ENCODE measurements at places on chromosomes 4 and X.

DNA sequence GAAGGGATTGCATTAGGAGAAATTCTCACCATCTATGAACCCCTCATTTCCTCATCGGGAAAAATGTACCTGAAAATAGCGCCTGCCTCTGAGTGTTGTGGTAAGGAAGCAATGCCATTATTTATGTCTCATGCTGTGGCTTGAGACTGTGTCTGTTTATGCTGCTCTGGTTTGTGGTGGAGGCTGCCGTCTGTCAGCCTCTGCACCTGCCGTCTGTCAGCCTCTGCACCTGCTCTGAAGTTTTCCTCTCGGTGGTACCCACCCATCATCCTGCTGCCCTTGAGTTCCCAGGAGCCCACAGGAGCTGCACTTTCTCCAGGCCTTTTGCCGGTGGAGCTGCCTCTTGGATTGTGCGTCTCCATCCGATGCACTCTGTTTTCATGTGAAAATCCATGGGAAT lies 68.5 kb upstream of the PPP2R3B start:
- DNase-seq = no peak

DNA sequence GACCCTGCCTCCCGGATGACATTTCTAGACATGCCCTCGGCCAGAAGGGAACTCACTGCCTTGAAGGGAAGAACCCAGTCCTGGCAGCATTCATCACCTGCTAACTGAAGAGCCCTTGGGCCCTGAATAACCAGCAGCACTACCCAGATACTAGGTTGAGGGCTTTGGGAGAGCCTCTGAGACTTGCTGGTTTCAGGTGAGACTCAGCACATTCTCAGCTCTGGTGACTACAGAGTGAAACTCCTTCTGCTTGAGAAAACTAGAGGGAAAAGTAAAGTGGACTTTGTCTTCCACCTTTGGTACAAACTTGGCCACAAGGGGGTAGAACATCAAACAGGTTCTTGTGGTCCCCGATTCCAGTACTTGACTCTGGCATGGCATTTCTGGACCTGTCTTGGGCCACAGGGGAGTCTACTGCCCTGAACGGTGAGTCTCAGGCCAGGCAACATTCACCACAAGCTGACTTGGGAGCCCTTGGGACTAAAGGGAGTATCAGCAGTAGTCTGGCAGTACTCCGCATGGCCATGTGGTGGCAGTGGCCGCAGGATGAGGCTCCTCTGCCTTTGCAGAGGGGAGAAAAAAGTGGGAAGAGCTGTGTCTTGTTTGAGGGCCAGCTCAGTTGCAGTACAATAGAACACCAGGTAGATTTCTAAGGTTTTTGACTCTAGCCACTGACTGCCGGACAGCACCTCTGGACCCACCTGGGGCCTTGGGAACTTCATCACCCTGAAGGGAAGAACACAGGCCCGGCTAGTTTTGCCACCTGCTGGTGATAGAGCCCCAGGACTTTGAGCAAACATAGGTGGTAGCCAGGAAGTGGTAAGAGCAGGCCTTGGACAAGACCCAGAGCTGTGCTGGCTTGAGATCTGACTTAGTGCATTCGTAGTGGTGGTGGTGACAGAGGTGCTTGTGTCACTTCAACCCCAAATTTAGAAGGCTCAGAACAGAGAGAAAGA lies 414.8 kb downstream of the OPHN1 start:
- DNase-seq = no peak

- no peak for DNase-seq
These were observed 204.2 kb upstream of the CASK start for GRCh38 chrX:42127563-42127962.

GRCh38 chrX:136745215-136746173 lies 35.2 kb downstream of the ARHGEF6 start:
- no peak for DNase-seq

DNA sequence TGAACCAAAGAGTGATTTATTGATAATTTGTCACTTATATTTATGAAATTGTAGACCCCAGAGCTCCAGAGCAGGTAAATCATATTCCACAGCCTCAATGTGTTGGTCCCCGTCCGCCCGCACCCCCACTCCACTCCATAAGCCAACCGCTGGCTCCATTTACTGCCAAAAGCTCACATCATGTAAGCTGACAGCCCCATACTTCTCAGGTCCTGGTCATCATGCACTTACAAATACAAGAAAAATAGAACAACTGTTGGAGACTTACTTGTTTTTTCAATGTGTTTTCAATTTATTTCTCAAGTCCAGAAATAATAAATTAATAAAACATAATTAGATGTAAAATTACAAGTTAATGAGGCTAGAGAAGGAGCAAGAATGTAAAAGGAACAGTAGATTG lies 235.7 kb upstream of the HAND2 start:
- no peak for DNase-seq

DNA sequence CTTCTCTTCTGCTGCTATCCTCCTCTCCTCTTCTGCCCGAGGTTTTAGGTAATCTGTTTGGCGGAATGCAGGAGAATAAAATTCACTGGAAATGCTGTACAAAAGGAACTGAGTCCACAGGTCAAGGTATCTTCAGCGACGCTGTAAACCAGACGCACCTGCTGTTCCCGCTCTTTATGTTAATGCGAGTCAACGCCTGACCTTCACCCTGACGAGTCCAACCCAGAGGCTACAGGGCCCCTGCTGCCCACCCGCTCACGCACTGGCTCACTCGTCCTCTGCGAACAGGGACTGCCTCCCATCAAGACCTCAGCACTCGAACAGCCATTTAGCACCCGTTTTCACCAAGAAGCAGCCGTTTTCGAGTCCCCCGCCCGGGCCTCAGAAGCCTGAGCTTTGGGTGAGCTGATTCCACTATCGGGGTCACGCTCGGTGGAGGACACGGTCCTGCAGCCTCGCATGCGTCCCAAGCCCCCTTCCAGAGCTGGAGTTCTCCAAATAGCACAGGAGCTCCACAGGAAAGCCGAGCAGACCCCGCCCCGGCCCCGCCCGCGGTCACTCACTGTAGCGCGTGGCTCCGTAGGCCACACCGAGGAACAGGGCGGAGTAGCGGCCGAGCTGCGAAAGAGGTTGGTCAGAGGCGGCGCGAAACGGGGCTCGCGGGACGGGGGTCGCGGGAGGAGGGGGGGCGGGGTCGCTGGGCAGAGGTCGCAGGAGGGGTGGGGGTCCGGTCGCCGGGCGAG lies 556 bp downstream of the ATP5ME start:
- no peak for DNase-seq

DNA sequence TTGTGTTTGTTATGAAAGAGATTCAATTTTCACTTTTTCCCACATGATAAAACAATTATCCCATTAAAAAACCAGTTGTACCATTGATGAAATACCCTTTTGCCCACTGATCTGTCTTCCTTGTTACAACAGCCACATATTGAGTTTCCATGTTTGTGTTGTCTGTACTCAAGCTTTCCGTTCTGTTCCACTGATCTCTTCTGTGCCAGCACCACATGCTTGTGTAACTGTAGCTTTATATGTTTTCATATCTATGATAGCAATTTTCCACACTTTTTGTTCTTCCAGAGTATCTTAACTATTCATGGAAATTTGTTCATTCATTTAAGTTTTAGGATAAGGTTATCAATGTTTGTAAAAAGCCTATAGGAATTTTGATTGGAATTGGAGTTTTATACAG lies 24.3 kb upstream of the RELL1 start:
- no peak for DNase-seq

DNA sequence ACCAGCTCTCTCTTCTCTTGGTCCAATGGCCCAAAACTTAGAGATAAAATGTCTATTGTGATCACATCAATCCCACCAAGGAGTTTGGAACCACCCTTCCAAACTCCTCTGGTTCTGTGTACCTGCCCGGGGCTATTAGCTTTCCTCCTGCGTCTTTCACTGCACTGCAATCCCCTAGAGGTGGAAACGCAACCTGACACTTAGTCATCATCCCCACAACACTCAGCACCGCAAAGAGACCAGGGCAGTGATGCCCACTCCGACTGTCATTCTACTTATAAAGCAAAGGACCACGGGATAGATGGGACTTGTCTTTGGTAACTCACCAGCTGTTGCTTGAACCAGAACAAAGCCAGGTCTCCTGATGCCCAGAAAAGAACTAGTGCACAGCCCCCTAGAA lies 22.0 kb downstream of the AFAP1 start:
- DNase-seq = no peak

DNA sequence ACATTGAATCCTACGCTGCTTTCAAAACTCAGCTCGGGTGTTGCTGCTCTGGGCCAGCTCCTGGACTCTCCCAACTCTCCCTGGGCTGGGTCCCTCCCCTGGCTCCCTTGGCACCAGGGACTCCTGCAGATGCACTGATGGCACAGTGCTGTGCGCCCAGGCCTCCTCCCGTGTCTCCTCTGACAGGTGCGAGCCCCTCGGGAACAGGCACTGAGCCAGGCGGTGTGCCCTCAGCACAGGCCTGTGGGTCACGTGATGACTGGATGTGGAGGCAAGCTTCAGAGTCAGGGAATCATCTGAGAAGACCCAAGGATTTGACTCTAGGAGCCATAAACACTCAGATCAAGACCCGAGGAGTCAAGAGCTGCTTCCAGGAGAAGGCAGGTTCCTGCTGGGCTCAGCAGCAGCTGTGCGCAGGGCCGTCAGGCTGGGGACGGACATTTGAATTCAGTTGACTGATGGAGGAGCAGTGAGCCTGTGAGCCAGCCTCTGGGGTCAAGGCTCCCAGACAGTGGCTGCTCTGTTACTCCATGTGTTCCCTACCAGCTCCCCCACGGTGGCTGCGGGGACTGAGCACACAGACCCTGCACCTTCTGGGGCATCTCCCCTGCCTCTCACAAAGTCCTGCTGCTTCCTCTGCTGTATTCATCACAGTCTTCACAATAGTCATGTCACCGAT lies 33.0 kb downstream of the NAT8L start:
- no peak for DNase-seq

DNA sequence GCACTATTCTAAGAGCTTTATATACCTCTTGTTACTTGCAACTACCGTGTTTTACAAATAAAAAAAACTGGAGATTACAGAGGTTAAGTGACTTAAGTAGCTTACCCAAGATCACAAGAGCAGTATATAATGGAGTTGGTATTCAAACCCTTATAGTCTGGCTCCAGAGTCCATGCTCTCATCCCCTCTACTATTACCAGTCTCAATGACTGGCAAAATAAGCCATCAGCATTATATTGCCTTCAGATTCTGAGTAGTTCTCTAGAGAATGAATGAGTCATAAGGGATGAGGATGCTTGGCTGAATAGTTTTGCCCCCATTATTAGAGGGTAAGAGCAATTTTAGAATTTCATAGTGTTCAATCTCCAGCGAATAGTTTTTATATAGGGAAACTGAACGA lies 170.1 kb upstream of the ATOH1 start:
- no peak for DNase-seq

- no peak for DNase-seq
These were observed 146.9 kb downstream of the STIM2 start for GRCh38 chr4:27007507-27007906.

DNA sequence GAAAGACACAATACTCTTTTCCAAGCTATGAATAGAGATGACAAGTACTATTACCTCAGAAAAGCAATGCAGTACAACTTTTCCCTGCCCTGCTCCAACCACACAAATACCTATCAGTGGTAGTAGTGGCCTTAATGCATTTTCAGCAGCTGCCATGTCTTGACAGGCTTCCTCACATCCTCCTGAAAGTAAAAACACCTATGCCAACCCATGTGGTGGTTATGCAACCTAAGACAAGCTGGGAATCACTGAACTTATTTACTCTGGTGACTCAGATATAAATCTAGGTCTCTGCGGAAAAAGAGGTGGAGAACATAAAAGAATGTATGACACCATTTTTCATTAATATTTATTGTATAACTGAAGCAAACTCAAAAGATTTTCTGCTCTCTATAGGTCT lies 14.5 kb downstream of the WDFY3 start:
- no peak for DNase-seq

All from NCI-H1436 (cell line).